ENCODE measurements at places on chromosomes 6 and 20.

- no peak for DNase-seq
These were observed 19.4 kb downstream of the ERGIC3 start for GRCh38 chr20:35561268-35561667.

- DNase-seq, result no peak
These were observed 33.7 kb downstream of the FAM50B start for GRCh38 chr6:3882866-3883265.

DNA sequence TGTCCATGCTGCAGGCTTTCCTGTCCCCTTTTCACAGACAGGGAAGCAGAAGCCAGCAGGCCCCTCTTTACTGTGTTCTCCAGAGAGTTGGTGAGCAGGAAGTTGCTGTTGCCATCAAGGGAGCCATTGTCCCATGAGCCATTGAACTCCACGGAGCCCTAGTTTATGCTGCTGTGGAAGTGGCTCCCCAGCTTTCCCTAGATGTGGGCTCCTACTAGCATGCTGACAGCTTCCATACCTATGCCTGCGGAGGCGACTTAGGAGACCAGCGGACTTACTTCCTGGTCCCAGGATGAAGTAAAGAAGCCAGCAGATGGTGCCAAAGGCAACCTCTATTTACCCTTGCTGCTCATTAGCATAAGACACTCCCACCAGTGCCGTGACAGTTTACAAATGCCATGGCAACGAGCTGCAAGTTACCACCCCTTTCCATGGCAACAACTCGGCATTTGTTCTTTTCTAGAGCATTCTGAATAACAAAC lies 30.8 kb upstream of the FKBP1A start:
- DNase-seq, result no peak

DNA sequence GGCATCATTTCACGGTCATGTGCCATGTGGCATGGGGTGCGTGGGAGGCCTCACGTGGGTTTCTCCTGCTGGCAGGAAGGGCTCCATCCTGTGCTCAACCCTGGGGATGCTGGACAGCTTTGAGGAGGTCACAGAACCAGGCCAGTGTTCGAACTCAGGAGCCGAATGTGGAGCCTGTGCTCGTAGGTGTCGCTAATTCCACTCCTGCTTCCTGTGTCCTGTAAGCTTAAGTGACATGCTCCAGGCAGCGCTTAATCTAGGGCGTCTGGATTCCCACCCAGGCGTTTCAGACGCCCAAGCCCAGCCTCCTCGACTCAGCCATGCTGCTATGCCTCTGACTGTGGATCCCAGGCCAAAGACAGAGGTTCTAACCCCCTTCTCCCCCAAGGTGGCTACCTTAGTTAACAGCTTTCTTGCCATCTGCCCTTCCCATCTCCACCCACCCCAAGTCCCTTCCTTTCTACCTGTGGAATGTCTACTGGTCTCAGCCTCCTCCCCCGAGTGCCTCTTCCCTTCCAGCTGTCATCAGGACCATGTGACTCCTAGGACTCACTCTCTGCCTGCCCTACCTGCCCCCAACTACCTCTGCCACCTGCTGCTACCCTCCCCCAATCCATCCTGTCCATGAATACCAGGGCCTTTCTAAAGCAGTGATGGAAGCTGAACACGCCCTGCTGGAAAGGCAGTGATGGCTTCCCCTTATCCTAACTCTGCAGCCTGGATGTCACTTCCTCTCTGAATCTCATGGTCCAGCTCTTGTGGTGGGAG lies 255.1 kb downstream of the CDH26 start:
- DNase-seq, result no peak

DNA sequence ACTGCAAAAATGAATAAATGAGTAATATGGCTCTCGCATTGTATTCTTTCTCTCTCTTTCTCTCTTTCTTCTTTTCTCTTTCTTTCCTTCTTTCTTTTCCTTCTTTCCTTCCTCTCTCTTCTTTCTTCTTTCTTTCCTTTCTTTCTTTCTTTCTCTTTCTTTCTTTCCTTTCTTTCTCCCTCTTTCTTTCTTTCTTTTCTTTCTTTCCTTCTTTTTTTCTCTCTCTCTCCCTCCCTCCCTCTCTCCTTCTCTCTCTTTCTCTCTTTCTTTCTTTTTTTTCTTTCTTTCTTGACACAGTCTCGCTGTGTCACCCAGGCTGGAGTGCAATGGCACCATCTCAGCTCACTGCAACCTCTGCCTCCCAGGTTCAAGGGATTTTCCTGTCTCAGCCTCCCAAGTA lies 20.3 kb upstream of the ELOVL5 start:
- no peak for DNase-seq

- no peak for DNase-seq
These were observed 6.8 kb upstream of the EZR start for GRCh38 chr6:158825951-158826306.

DNA sequence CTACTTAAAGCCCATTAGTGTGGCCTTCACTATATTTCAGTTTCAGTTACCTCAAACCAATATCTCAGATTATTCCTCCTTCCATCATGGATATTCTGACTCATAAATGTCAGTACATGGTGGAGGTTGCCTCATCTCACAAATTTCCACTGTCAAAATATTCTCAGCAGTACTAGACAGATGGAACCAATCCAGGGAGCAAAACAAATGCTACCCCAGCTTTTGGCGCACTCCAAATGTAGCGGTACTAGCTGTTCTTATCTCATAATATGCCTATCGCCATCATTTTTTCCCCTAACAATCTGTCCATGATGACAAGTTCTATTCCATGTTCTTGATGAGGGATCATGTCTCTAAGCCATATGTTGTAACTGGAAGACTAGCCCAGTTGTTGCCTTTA lies 1026.1 kb downstream of the KIF16B start:
- DNase-seq, result peak; percentile 19

DNA sequence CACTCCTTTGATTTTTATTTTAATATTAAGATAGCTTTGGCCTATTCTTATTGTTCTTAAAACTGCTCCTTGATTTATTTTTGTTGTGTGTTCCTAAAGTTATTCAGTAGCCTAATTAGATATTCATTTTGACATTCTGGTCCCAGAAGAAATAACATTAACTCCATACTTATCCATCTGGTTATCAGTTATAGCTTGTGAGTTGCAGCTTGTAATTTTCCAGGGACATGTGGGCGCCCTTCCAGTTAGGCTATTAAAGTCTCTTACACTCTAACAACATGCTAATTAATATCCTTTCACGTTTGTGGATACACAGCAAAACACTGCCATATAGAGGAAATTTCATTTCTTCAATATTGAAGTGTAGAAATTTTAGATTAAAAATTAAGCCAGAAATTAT lies 987.5 kb downstream of the HACE1 start:
- no peak for DNase-seq

- DNase-seq, result peak; percentile 38
These were observed 81.6 kb downstream of the MRPL14 start for GRCh38 chr6:44045672-44046015.

- no peak for DNase-seq
These were observed 35.3 kb upstream of the CDKN1A start for GRCh38 chr6:36642913-36643817.

DNA sequence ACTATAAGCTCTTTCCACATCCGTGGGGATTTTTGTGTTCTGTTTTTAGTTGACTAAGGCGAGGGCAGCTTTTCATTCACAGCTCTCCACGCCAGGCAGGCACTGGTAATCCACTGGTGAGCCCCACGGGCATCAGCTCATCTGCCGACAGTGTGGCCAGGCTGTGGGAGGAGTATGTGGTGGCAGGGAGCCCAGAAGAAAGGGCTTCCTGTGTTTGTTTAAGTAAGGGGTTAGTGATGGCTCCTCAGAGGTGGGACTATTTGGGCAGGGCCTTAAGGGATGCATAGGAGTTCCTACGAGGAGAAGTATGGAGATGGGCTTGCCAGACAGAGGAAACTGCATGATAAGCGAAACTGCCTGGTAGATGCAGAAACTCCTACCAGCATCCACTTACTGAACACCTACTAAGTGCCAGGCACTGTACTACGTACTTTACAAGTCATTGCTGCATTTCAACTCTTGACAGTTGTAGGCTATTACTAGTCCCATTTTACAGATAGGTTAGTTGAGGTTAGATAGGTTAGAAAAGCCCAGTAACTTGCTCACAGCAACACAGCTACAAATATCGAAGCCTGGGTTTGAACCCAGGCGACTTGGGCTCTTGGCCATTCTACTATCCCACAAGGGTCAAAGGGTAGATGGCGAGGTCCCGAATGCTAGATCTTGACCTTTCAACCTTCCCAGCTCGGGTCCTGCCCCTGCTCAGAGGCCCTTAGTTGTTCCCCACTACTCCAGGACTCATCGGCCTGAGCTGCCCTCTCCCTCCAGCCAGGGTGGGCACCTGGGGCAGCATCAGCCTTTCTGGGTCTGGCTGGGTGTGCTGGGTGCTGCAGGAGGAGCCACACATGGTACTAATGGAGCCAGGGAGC lies 55.1 kb downstream of the CEBPB start:
- DNase-seq, result no peak

DNA sequence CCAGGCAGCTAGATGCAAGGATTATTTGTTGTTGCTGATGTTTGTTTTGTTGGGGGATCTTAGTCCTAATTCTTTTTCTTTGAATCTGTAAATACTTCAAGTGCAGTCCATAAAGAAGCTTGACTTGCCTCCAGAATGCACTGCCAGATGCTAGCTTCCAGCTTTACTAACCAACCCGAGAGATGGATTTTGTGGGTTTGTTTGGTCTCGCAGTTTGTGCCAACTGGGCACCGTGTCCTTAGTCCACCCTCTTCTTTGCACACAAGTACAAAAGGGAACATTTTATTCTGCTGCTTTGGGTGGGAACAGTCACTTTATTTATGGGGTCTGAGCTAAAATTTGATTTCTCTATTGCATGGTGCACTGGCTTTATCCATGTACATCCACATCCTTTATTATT lies 212.0 kb downstream of the PLCB1 start:
- DNase-seq, result no peak

DNA sequence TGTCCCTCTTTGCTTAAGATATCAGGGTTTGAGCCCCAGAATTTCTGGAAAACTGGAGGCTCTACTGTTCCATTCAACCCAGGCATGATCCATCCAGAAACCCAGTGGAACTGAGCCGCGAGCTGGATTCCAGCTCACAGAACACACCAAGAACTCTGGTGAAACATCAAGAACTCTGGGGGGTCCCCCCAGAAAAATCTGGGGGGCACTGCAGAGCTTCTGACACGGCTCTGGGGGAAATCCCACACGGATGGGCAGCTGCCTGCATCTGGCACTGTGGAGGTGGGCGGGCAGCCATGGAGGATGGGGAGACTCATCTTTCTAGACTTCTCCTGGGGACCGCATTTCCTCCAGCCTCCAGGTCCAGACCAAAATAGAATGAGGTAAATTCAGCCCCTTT lies 51.0 kb downstream of the BMP7 start:
- no peak for DNase-seq

DNA sequence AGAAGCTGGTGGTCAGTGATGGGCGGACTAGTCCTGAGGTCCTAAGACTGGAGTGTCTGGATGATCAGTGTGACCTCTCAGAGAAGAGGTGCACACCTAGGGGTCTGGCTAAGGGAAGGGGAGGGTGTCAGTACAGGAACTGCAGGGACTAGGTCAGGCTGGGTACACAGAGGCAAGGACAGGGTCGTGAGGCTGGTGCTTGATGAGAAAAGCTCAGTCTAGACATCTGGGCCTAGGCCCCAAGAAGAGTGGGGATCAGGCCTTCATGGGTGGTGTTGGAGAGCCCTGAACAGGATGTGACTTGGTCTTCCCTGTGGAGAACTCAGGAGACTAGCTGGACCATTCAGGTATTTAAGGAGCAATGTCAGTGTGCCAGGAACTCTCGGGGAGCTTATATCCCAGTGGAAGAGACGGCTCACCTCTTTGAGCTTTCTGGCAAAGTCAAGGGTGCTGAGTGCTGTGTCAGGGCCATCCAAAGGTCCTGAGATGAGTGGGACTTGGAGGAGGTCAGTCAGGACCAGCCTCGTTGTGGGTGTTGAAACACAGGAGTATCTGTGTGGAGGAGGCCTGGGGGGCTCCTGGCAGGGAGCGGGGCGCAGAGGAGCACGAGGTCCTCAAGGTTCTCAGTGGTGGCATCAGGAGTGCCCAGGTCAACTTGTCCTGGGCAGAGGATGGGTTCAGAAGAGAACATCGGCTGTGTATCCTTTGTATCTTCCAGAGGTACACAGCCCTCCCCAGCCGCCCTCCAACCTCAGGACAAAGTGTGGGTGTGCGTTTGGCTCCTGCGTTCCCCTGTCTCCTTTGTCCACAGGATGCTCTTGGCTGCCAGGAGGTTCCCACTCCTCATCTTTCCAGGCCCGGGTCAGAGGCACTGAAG lies 13.3 kb upstream of the MYT1 start:
- DNase-seq, result no peak

DNA sequence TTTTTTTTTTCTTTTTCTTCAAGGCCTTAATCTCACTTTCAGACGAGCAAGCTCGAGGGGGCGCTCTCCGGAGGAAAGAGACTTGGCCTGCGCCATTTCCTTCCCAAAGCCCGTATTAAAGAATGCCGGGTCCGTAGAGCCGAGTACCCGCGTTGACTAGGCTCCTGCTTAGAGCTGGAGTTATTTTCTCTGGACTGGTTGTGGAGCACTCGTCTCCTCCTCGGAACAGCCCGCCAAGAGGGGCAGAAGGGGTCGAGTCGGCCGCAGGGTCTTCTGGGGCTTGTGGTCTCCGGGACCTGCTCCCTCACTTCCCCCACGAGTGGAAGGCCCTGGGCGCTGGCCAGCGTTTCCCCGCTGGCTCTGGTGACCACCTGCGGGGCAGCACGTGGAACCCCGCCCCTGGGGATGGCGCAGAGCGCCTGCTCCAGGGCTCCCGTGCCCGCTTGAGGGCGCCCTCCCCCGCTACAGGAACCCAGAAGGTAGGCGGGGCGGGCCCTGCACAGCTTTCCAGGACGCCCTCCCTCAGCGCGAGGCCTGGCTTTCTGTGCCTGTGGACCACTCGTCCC lies 2.7 kb upstream of the MEI4 start:
- DNase-seq, result peak; percentile 0
